Natural killer cell treated with Interleukin-12 subunit alpha and Interleukin-12 subunit beta and Interleukin-15 and Interleukin-18, amount 100 ng/mL, for 72 hours (primary cell): ENCODE measurements at places on chromosomes 2 and 18. TPM values are rescaled to one million over a fixed set of nuclear protein-coding genes. Genes with fewer than 3 reads are reported as not detected.

DNA sequence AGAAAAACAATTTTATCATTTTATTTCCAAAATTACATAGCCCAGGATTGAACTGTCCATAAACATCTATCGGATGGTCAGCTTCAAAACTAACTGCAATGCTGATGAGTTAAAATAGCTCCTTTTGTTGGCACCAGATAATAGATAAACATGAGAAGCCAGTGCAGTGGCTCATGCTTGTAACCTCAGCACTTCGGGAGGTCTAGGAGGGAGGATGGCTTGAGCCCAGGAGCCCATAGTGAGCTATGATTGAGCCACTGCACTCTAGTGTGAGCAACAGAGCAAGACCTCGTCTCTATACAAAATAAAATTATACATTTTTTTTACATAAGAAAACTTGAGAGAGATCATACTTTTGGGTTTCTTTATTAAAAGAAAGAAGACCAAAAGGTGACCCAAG, 34.6 kb upstream of the IMPA2 start:
- no peak for DNase-seq

GRCh38 chr2:220134756-220135534, 507.5 kb downstream of the SLC4A3 start:
- no peak for DNase-seq

GRCh38 chr2:229974266-229974665, 52.0 kb downstream of the FBXO36 start:
- no peak for DNase-seq

- DNase-seq: no peak
Observed at GRCh38 chr2:207417301-207417718, 112.5 kb upstream of the CREB1 start.

DNA sequence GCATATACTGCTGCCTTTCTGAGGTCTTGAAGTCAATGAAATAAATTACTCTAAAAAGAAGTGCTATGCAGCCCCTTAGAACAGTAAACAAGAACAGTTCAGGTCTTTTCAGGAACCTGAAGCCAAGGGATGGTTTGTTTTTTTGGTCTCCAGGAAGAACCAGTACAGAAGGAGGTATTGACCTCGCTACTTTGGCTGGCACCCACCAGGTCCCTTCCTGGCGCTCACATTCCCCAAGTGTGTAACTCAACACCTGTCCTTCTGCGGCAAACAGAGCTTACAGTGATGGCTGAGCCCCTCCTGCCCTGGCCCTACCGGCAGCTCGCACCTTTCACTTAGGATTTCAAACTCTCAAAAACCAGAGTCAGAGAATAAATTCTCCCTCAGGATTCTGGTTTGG, 51.9 kb downstream of the SETBP1 start:
- DNase-seq: no peak

- no peak for DNase-seq
Observed at GRCh38 chr2:16186661-16187481, 246.5 kb downstream of the MYCN start.

DNA sequence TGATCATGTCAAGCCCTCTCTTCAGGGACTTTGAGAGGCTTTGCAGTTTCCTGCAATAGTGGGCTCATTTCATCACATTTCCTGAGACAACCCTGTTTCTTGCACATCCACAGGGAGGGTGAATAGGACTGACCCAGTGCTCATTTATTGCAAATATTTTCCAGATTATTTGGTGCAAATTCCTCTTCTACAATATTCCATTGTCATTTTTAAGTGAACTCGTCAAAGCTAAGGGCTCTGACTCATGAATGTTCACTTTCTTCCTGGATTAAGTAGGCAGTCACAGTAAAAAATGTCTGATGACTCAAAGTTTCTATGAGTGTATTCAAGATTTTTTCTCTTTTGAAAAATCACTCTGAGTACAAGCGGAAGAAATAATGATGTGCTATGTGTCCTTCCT, 225.5 kb upstream of the GALNT5 start:
- no peak for DNase-seq

Gene CIAO1
- total RNA-seq: 108 TPM

Gene SLC11A1
- total RNA-seq: 0.11 TPM

Gene C1GALT1C1L
- total RNA-seq: not detected

Gene GKN1
- not detected for total RNA-seq
